ENCODE measurements at places on chromosomes 2 and 18.

- DNase-seq, result no peak
These were observed 643 bp downstream of the PLCL1 start for GRCh38 chr2:197804758-197805714.

DNA sequence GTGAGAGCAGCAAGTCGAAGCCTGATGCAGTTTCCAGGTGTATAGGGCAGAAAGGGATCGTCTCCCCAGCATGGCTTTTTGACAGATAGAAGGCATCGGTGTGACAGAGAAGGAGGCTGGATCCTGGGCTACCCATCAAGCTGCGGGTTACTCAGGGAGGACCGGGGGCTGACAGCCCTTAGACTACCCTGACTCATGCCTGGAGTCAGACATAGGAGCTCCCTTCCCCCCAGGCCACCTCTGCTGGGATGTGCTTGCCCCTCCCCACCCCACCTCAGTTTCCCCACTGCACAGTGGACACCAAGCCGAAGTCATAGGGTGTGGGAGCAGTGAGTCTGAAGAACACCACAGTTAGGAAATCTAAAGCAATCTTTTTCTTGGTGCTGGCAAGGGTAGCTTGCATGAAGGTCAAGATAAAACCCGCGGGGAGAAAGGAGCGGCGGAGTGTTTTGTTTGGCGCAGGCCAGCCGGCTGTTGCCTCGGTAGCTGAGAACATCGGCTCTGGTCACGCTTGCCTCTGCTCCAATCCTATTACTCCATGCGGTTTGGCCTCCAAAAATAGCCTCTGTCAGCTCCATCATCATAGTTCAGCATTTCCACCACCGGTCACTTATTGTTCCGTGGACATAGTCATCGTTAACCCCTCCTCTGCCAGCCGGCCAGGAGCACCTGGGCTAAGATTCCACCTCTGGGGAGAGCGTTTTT lies 169.2 kb upstream of the GLI2 start:
- DNase-seq, result no peak

GRCh38 chr2:105188343-105188742 lies 53.2 kb upstream of the GPR45 start:
- DNase-seq, result no peak

DNA sequence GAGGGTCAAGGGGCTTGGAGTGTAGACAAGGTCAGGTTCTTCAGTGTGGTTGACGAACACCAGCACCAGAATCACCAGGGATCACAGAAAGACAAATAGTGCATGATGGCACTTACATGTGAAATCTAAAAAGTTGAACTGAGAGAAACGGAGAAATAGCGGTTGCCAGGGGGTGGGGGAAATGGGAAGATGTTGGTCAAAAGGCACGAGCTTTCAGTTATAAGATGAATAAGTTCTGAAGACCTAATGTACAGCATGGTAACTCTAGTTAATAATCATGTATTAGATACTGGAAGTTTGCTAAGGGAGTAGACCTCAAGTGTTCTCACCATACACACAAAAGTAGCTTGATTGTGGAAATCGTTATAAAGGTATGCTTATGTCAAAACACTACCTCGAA lies 43.7 kb upstream of the DARS1 start:
- DNase-seq, result no peak

Data from DMS153 (cell line).